ENCODE measurements at places on chromosomes 16 and 17. TPM values are rescaled to one million over a fixed set of nuclear protein-coding genes. Genes with fewer than 3 reads are reported as not detected.

Gene METTL26
- 67.4 TPM for total RNA-seq

Gene RBFOX1
- 0.67 TPM for total RNA-seq

Gene STAT5A
- 3.2 TPM for total RNA-seq

Gene TRIM37
- total RNA-seq, result 37.7 TPM

Gene IL17C
- total RNA-seq, result not detected

Gene MYH3
- 2.4 TPM for total RNA-seq

Gene EPN3
- total RNA-seq, result 53.2 TPM

Gene EME1
- 48.5 TPM for total RNA-seq

DNA sequence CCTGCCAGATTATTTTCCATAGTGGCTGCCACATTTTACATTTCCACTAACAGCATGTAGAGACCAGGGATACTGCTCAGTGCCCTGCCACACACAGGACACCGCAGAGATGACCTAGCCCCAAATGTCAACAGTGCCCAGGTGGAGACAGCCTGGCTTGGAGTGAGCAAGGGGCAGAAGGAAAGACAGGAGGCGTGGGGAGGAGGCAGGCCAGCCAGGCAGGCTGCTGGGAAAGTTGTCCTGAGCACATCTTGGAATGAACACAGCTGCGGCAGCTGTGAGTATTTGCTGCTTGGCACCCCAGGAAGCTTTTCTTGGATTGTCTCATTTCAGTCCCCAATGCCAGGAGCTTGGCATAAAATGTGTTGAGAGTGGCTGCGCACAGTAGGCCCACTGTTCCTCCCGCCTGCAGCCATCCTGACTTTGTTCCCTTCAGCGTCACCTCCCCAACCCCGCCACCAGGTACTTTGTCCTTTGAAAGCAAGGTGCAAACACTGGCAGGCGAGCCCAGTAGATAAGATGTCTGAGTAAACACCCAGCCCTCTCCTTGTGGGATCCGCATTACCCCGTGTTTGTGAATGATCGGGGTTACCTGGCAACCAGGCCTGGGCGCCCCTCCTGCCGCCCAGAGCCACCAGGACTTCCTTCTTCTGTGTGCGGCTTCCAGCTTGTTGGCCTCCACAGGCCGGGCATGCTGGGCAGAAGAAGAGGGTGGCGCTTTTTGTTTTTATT is 114.0 kb downstream of the CMIP start:
- DNase-seq, result peak; percentile 95

- peak; percentile 80 for DNase-seq
Observed at GRCh38 chr17:48809182-48809581, 7.8 kb downstream of the TTLL6 start.

DNA sequence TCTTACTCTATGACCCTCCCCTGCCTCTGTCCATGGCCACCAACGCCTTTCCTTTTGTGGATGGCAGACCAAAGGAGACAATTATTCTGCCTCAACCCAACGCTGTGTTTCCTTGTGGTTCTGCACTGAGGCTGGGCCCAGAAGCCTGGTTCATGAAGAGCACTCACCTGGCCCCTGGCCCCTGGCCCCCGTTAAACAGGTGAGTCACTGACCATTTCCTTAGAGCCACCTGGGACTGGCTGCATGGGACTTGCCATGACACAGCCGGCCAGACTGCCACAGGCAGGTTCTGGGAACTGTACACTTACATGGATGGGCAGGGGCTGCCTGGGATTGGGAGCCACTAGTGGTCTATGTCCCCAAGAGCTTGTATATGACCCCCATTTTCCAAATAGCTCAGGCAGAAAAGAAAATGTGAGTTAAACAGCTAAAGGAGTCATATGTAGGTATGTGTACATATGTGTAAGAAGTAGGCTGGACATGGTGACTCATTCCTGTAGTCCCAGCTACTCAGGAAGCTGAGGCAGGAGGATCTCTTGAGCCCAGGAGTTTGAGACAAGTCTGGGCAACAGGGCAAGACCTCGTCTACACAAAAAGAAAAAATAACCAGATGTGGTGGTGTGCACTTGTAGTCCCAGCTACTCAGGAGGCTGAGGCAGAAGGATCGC is 181.9 kb upstream of the CACNG5 start:
- DNase-seq, result no peak

- DNase-seq, result no peak
Observed at GRCh38 chr17:61849674-61850073, 13.7 kb downstream of the BRIP1 start.

GRCh38 chr17:19374136-19374535 is 4.2 kb upstream of the MAPK7 start:
- no peak for DNase-seq

DNA sequence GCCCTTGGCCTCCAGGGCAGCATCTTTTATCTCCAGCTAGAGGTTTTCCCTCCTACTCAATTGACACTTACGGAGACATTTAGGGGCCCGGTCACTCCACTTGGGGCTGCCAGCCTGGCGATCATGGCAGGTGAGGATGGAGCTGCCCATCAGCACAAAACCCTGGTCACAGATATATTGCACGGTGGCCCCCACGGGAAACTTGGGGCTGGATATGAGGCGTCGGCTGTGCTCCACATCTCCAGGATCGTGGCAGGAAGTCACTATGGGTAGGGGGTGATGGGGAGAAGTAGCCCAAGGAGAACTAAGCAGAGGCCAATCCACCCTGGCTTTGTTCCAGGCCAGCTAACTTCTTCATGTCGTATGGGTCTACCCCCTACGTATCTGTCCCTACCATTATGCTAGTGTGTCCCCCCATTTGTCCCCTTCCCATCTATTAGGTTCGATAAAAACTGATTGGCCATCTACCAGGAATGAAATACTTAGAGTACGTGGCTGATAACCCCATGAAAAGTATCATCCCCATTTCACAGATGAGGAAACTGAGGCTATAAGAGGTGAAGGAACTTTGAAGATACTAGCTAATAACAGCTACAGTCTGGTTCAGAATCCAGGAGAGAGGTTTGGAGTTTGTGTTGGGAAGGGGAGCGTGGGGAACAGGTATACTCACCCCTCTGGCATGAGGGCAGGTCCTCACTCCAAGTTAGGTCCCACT is 6.1 kb upstream of the PHF12 start:
- DNase-seq, result no peak

GRCh38 chr16:922051-922450 is 48.7 kb downstream of the LMF1 start:
- no peak for DNase-seq

DNA sequence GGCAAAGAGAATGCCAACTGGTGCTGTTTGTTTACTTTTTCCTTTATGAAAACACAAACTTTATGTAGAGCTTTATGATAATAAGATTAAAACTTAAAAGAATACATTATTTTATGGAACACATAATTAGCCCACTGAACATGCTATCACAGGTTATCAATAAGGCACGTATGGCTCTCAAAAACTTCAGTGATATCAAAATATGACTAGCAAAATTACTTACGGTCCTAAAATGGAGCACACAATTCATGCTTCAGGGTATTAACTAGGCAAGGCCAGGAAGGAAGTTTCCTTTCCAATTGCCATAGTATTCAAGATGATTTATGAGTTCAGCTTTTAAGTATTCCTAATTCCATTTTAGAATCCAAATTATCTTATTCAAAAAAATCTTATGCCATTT is 3.6 kb downstream of the RNF43 start:
- DNase-seq, result no peak

DNA sequence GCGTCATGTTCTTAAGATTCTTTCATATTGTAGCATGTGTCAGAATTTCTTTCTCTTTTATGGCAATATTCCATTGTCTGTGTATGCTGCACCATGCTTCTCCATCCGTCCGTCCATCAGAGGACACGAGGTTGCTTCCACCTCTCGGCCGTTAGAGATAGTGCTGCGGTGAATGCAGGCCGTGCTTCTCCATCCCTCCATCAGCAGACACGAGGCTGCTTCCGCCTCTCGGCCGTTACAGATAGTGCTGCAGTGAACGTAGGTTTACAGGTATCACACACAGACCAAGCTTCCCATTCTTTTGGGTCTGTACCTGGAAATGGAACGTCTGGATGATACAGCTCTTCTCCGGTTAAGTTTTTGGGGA is 113.5 kb downstream of the CMIP start:
- no peak for DNase-seq

DNA sequence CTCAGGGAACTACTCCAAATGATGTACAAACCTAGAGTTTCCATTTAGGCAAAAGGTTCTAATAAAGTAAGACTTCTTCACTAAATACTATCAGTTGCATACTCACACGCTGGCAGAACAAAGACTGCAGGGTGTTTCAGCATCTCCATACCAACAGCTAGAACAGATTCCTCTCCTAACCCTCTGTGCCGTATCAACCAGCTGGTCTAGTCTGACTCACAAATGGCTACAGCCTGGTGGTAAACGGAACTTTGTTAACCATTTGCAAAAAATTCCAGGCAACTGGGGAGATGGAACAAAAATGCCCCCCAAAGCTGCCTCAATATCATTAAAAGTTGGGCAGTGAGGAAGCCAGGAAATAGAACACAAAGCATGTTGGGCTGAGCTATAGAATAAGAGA is 217.1 kb downstream of the GRIN2A start:
- no peak for DNase-seq

- DNase-seq, result peak; percentile 33
Observed at GRCh38 chr16:85402910-85403692, 210.0 kb upstream of the GSE1 start.

- DNase-seq, result no peak
Observed at GRCh38 chr17:57403236-57403635, 146.9 kb downstream of the MSI2 start.

DNA sequence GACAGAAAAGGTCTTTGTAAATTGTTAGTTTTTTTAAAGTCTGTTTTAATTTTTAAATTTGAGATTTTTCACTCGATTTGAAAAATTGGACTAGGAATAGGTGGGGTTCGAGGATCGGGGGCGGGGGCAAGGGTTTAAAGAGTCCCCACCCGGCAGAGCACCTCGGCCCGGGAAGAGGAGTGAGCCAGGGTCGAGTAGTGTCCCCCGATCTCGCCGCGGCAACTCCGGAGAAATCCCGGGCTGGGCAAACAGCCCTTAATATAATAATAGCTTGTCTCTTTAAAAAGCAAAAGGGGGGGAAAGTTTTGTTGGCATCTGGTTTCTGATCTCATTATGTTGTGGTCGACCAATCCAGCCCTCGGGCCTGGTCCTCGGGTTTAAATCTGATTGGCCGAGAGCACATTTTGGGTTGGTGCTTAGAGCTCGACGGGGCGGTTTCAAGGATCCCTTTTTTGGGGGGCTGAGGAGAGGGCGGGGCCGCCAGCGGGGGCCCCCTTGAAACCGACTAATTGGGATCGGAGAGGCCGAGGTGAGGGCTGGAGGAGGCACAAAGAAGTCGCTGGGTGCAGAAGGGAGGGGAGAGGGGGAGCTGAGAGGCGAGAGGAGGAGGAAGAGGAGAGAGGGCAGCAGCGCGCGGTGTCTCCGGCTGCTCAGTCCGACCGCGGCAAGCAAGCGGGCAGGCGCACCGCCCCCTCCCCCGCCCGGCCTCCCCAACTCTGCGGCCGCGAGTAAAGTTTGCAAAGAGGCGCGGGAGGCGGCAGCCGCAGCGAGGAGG is at the start of gene FZD2:
FZD2 (plus strand) TSS at position 653 of the 775 bp plus-strand sequence. CDS start 205 bp downstream, outside the sequence.
- peak; percentile 93 for DNase-seq

- DNase-seq, result no peak
Observed at GRCh38 chr17:57565176-57565575, 179.9 kb downstream of the CCDC182 start.

GRCh38 chr17:36566081-36566480 is 21.4 kb downstream of the GGNBP2 start:
- DNase-seq, result no peak

GRCh38 chr16:85211271-85211801 is 99.1 kb upstream of the CIBAR2 start:
- no peak for DNase-seq

DNA sequence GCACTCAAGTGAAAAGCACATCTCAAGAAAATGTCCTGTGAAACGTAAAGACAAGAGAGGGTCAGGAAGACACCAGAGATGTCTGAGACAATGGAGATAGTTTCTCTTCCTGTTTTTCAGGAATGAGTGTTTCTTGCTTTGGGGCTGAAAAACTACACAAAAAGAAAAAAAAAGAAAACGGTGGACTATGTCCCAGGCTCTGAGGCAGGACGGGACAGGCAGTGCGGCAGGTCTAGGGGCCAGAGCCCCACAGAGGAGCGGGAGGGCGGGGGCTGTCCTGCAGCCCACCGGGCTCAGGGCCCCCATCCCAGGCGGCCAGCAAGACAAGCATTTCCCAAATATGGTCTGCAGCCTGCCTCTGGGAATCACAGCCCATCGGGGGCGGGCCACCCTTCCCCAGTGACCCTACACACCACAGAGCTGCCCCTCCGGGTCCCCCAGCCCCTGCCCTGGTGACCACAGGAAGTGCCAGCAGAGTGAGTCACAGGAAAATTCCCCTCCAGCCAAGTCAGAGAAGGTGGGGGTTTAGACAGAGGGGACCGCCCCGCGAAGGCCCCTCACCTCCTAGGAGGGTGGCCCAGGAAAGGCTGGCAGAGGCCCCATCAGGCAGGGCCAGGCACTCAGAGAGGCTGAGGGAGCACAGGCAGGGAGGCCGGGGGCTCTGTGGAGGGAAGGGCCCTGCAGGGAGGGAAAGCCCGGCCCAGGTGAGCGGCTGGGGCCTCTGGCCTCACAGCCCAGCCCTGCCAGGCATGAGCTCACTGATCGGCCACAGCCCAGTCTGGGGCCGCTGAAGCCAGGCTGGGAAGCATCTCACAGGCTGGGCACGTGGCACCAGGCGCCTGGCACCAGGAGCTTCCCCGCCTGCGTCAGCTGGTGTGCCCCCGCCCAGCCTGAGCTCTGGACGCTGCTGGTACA is 6.3 kb downstream of the BCAR1 start:
- DNase-seq, result peak; percentile 92

- DNase-seq, result no peak
Observed at GRCh38 chr17:65022751-65023700, 33.5 kb downstream of the GNA13 start.

GRCh38 chr16:50697881-50698767 is 4.7 kb downstream of the NOD2 start:
- DNase-seq, result no peak

DNA sequence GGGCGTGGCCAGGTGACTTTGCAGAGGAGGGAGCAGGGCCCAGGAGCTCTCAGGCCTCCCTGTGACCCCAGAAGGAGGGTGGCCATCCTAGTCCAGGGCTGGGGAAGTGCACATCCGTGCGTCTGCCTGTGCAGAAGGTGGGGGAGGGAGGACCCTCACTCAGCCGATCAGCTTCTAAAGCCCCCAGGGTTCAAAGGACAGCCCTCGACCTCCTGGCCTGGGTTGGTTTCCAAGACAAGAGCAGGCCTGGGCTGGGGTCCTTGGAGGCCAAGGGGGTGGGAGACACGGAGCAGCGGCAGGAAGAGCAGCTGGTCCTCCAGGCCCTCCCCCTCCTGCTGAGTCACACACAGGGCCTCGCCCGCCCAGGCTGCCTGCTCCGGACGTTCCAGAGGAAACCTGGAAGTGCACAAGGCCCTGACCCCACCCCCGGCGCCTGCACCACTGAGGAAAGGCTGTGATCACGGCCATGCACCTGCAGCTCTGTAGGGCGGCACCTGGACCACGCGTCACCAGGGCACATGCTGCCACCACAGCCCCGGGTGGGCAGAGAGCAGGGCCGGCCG is 67.1 kb upstream of the ZNF469 start:
- DNase-seq, result peak; percentile 66

DNA sequence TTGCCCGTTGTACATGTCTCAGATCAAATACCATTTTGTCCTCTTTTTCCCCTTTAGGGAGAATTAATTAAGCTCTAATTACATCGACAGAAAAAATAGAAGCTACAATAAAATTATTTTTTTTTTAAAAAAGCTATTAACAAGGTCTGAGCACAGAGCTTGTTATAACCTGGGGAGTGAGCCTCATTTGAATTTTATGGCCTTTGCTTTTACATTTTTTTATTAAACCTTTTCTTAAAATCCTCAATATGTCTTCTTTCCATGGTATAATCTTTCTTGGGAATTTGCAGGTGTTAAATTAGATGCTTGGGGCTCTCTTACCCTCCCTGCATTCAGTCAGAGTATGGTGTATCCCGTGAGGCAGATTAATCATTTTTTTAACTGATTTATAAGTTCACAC is 212.5 kb upstream of the XYLT1 start:
- no peak for DNase-seq

All from Caco-2 (cell line).